ENCODE measurements at places on chromosomes 2 and 18. TPM values are rescaled to one million over a fixed set of nuclear protein-coding genes. Genes with fewer than 3 reads are reported as not detected.

The KRTCAP3 gene
- total RNA-seq, result 1.1 TPM

The APOB gene
- total RNA-seq, result 0.82 TPM

The CCDC88A gene
- 93.9 TPM for total RNA-seq

The FAM110C gene
- total RNA-seq, result 12.0 TPM

The BOK gene
- 28.4 TPM for total RNA-seq

The MREG gene
- 4.7 TPM for total RNA-seq

The PLB1 gene
- 2.6 TPM for total RNA-seq

The FBXO48 gene
- total RNA-seq, result 0.53 TPM

The CRYGB gene
- total RNA-seq, result not detected

The SIX3 gene
- not detected for total RNA-seq

The LCT gene
- total RNA-seq, result 0.06 TPM
